ENCODE measurements at places on chromosomes 5 and 9.

- DNase-seq = no peak
These were observed 52.6 kb downstream of the MTX3 start for GRCh38 chr5:79938468-79938867.

DNA sequence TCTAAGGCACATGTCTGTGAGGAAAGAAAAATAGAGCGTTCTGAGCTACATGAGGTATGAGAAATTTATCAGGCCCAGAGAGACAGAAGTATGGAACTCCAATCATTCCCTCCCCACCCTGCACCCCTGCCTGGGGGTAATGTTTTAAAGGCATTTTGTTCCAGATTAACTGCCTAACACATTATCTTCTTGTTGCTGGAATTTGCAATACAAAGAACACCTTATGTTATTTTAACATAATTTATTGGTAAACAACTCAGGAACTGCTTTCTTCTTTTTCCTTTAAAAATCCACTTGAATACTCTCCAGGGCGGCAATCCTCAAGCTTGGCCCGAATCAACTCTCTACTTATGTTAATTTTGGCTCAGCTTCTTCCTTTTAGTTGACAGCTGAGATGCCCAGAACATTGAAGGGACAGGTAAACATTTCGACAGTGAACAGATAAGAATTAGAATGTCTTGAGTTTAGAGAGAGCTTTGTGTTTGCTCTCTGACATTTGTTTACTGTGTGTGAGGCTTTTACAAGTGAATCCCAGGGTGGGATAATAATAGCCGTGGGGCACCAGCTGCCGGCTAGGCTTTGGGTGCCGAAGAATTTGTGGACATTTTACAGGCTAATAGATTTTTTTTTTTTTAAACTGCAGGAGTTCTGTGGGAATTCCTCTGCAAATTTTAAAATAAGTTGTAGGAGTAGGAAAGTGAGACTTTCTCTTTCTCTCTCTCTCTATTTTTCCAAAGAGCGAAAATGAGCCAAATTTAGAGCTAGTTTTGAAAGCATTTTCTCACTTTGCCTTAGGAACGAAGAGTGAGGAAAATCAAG is 96.4 kb upstream of the TAF11L2 start:
- DNase-seq = no peak

DNA sequence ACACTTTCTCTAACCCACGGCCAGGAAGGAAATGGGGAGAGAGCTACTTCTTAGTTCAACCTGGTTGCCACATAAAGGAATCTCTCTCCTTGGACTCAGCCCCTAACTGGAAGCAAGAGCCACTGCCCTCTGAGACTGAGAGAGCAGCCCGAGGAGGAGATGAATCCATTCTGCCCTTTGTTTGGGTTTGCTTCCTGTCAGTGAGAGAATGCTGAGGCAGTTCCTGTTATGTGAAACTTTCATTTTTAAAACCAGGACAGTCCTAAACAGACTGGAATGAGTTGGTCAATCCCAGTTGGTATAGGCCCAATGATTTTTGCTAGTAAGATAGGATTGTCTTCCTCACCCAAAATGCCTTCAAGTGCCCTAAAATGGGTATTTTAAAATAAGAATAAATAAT is 205.1 kb downstream of the NTRK2 start:
- no peak for DNase-seq

- no peak for DNase-seq
These were observed 34.9 kb downstream of the SH3GL2 start for GRCh38 chr9:17613758-17614157.

DNA sequence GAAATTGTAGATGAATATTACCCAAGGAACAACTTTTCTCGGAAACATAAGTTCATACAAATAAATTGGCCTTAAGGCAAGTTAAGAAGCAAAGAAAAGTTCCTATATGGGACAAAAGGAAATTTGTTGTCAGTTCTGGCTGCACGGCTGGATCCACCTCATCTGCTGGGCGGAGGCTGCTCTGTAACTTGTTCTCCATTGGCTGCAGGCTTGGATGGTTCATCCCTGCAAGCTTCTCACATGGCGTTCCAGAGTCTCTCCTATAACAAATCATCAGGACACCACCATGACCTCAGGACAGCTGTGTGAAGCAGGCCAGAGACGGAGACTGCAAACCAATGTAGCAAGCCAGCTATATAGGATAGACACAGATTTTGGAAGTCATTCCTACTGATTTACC is 81.4 kb upstream of the DAB2 start:
- no peak for DNase-seq
